ENCODE measurements at places on chromosomes 3 and 15.

DNA sequence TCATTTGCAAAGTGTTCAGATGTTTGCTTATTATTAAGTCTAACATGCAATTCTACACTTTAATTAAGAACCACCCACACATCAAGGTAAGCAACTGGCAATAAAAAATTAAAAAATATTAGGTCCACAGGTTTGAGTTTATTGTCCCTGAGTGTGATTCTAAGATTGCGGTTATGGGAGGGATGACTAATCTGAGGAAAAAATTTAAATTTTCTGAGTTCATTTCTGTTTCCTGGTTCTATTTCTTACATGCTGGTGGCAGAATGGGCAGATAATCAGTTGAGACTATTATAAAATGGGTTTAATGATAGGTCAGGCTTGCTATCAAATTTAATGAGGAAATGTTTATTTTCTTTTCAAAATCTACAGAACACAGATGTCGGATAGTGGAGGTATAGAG, 105.9 kb downstream of the TP63 start:
- H3K27ac ChIP-seq: no peak overlapping the region
- DNase-seq: no peak
- no peaks in the 10 kb centered on the region for H3K4me1 ChIP-seq
- H3K27me3 ChIP-seq: no peaks in the 10 kb centered on the region
- H3K36me3 ChIP-seq: no peaks in the 10 kb centered on the region

DNA sequence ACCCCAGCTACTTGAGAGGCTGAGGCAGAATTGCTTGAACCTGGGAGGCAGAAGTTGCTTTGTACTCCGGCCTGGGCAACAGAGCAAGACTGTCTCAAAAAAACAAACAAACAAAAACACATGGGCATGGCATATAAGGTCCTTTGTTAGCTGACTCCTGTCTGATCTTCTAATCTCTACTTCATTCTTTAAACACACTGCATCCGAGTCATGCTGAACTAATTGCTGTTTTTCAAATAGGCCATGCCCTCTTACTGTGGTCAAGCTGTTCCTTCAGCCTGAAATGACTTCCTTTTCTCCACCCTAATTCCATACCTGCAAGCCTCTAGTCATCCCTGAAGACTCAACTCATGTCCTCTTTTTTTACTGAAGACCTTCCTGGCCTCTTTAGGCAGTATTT, 22.3 kb upstream of the SLMAP start:
- H3K36me3 ChIP-seq: no peaks in the 10 kb centered on the region
- no peak for DNase-seq
- H3K27me3 ChIP-seq: no peaks in the 10 kb centered on the region
- H3K27ac ChIP-seq: no peak overlapping the region

GRCh38 chr3:61060411-61060861, 190.8 kb downstream of the FHIT start:
- H3K4me1 ChIP-seq: no peaks in the 10 kb centered on the region
- no peak overlapping the region for H3K4me3 ChIP-seq
- no peaks in the 10 kb centered on the region for H3K36me3 ChIP-seq
- DNase-seq: no peak
- H3K27ac ChIP-seq: no peak overlapping the region

GRCh38 chr3:153591561-153592245, 429.7 kb downstream of the RAP2B start:
- H3K36me3 ChIP-seq: no peaks in the 10 kb centered on the region
- DNase-seq: no peak
- no peak overlapping the region for H3K27ac ChIP-seq
- H3K27me3 ChIP-seq: no peaks in the 10 kb centered on the region

DNA sequence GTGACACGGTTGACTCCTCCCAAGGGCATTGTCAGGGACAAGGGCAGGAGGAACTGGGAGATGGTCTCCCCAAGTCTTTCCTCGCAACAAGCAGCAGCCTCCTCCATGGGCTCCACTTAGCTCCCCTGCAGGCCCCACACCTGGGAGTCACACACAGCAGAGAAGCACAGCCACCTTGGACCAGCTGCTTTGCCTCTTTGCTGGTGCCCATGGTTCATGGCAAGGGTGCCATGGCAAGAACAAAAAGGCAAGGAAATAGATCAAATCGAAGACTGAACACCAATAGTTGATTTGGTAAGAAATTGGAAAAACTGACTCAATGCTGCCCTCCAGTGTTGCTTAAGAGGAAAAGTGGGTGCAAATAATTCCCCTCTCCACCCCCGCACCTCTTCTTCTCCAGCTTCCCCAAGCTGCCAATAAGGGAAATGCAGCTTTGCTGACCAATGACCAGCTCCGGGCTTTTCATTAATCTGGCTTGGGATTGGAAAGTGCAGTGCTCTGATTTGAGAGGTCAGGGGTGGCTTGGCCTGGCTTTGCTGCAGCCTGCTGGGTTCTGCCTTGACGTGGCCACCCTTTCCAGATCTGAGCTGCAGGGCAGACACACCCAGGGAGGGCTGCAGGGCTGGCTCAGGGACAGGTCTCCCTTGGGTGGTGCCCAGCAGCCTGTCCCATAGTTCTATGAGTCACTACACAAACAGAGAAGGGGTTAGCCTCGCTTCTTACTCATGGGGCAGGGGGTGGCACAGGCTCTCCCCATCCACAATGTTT, 162.0 kb downstream of the KLF13 start:
- no peak overlapping the region for H3K27ac ChIP-seq
- H3K27me3 ChIP-seq: no peaks in the 10 kb centered on the region
- peaks cover 15% of the 10 kb centered on the region for H3K4me1 ChIP-seq
- H3K36me3 ChIP-seq: no peaks in the 10 kb centered on the region

DNA sequence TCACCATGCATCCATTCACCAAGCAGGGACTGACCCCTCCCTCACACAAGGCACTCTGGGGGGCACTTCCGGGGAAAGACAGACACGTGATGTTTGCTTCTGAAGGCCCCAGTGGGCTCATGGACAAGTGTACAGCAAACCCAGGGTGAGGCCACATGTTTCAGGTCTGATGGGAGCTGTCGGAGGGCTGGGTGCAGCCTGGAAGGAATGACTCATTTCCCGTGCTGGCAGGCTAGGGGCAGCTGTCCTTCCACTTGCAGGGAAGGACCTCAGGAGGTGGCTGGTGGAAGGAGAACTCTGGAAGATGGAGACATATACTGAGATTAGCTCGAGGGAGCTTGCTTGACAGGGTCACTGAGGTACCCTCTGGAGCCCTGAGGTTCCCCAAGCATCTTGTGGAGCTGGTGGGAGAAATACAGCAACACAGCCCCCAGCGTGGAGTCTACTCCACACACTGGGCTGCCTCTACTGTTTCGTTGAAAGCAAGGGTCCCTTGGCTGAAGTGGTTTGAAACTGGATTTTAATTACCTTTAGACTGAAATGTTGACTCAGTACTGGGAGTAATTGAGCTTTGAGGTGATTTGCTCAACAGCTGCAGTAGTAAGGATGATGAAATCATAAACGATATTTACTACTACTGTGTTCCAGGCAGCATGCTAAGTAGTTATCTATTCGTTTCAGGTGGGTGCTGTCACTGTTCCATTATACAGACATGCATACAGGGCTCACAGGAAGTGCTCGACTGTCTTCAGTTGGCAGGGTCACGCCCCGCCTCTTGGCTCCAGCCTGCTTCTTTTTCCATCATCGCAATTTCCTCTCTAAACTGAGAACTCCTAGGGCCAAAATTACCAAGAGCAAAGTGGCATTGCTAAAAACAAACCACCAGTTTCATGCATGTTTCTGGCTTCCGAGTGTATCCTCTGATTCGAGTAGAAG, 230.4 kb downstream of the ADAMTS17 start:
- no peak overlapping the region for H3K4me3 ChIP-seq
- H3K36me3 ChIP-seq: no peaks in the 10 kb centered on the region
- H3K27ac ChIP-seq: no peak overlapping the region
- no peaks in the 10 kb centered on the region for H3K27me3 ChIP-seq
- H3K4me1 ChIP-seq: no peaks in the 10 kb centered on the region
